ENCODE measurements at places on chromosomes 2 and 18.

DNA sequence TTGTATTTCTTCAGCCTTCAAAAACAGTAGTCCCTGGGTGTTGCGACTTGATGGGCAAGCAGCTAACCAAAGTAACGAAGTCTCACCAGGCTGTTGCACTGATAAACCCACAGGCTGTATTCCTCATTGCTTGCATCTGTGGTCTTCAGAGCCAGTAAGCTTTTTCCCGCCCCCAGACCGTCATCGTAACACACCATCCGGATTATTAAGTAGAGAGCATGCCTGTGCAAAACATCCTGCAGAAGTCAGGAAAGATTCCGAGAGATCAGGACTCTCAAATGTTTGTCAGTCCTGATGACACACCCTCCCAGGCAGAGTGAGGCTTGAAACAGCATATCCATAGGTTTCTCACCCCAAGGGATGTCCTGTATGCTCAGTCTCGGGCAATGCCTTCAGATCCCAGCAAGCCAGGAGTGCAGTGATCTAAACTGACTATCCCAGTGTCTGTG, 15.9 kb downstream of the ITGB1BP1 start:
- DNase-seq: no peak

DNA sequence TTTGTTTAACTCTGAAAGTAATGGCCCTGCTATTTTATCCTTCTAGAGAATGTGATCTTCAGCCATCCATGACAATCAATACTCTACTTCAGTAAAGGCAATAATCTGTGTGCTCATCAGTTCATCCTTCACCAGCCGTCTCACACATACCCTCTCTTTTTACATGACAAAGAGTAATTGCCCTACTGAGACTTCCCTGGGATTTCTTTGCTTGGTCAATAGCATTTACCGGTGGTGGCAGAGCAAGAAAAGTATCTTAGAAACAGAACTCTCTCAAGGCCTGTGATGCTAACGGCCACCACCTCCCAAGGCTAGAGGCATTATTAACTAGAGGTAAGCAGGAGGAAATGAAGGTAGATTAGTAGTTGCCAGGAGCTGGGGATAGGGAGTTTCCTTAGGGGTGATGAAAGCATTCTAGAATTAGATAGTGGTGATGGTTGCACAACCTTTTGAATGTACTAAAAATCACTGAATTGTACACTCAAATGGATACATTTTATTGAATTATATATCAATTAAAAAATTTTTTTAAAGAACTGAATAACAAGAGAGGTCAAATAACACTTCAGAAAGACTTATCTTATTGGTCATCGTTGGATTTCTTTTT, 57.9 kb upstream of the EPC2 start:
- DNase-seq: no peak

DNA sequence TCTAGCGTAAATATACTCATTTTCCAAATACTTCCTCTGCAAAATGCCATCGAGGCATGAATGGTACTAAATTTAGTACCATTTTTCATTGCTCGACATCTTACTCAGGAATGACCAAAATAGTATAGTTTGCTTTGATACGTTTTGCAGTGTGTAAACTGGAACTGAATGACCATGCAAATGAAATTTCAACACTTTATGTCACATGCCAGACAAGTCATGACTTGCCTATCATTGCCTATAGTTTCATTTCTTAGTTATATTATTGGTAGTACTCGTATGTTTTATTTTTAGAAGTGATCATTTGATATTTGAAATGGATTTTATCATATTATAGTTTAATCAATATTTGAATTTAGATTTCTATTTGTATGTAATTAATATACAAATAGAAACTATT, 9.1 kb downstream of the MSTN start:
- no peak for DNase-seq

DNA sequence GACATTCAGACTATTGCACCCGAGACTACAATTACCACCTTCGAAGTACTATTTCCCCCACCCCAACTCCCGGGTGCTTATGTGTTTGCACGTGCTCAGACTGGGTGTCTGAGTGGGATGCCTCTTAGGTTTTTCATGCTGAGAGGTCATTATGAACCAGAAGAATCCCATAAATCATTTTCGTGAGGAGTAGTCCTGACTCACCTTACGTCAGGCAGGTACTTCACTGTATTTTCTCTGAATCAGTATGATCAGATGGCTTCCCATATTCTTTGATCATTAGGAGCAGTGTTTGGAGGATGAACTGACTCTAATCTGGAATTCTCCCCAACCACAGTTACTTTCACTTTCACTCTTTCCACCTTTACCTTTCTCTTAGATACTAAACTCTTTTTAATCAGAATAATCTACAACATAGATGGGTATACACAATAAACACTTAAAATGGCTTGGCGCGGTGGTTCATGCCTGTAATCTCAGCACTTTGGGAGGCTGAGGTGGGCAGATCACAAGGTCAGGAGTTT, 38.4 kb upstream of the STAT4 start:
- DNase-seq: no peak

- no peak for DNase-seq
Measured at GRCh38 chr2:151478011-151478410, 68.3 kb downstream of the RIF1 start.

- no peak for DNase-seq
Measured at GRCh38 chr2:52238782-52239181, 1206.8 kb upstream of the NRXN1 start.

- peak; percentile 83 for DNase-seq
Measured at GRCh38 chr18:70491734-70492348, 203.0 kb downstream of the SOCS6 start.

- DNase-seq: no peak
Measured at GRCh38 chr2:239595726-239596125, 194.9 kb upstream of the HDAC4 start.

DNA sequence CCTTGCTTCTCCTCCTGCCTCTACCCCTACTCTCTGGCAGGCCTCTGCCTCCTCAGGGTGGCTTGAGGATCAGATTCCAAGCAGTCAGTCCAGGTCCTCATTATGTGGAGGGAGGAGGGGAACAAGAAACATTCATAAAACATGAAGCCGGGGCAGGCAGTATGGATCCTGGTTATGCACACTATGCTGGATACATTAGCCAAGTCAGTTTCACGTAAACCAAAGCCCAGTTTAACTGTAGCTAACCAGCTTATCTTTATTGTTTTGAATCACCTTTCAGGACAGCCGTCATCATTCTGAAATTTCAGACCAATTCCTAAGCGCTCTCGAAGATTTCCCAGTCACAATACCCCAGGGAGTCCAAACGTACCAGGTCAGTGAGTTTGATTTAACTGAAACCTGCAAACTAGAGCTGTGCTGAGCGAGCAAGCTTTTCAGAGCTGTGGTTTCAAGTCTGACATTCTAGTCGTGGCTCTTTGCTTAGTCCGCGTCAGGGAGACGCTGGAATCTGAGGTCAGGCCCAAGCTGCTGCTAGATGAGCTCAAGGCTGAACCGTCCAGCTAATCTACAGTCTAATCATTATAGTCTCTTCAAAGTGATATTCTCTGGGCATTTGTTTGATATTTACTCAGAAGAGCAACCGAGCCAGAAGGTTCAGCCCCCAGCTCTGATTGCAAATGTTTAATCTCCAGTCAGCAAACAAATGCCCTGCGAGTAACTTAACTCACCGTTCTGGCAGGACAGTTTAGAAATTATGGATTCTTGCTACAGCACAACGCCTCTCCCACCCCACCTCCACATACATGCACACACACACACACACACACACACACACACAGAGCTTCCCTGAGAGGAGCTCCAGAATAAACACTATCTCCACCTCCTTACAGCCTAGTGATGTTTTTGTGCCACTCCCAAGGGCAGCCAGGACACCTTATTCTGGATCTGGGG, 63.8 kb upstream of the BZW1 start:
- DNase-seq: no peak

DNA sequence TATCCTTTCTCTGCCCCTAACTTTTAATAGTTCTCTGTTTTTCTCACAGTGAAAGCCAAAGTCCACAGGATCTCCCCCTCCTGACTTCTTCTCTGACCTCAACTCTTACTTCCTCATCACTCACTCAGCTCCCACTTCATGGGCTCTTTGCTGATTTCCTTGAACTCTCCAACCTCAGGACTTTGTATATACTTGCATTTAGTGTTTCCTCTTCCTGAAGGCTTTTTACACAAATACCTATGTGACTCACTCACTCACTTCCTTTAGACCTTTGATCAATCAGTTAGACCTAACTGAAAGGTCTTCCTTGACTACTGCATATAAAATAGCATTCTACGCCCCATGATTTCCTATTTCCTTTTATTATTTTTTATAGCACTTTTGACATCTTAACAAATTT, 233.1 kb upstream of the MEX3C start:
- no peak for DNase-seq

DNA sequence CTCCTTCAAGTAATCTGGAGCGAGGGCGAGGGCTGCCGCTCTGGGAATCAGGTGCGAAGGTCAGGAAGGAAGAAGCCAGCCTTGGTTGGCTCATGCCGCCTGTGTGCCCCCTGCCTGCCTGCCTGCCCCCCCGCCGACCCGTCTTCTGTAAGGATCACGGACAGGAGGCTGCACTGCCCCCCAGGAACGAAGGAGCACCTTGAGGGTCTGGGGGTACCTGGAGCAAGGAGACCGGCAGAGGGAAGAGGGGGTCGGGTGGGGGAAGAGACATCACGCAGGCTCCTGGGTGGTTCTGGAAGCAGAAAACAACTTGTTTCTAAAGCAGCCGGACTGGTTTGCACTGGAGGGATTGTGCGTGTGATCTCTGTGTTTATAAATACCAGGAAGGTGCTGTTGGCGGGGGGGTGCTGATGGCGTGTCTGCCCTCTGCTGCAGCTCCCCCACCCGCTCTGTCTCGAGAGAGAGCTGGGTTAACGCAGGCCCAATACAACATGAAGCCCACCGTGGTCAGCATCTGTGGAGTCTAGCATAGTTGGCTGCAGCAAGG, 1.7 kb downstream of the FOSL2 start:
- DNase-seq: no peak

- no peak for DNase-seq
Measured at GRCh38 chr18:21757833-21758232, 17.2 kb downstream of the MIB1 start.

- DNase-seq: no peak
Measured at GRCh38 chr2:108129636-108130035, 110.1 kb upstream of the SULT1C3 start.

- DNase-seq: peak; percentile 76
Measured at GRCh38 chr2:15747603-15748471, 156.2 kb downstream of the DDX1 start.

- DNase-seq: no peak
Measured at GRCh38 chr2:120611961-120612360, 123.7 kb upstream of the GLI2 start.

GRCh38 chr18:6881034-6881820, 151.7 kb downstream of the ARHGAP28 start:
- no peak for DNase-seq

DNA sequence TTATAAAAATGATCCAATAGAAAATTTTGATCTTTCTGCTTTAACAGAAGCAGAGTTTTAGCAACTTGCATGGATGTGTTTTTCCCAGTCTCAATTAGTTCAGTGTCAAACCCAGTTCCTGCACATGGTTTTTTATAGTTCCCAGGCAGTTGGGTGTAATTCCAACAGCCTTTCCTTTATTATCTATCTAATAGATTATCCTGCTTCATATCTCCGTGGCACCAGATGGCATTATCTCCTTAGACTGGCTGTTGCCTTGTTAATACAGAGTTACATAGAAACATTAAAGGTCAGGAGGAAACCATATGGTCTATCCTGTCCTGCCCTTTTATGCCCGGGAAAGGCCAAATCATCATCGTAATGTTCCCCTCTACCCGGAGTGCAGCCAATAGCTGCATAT, 400.9 kb upstream of the SMIM21 start:
- DNase-seq: no peak

DNA sequence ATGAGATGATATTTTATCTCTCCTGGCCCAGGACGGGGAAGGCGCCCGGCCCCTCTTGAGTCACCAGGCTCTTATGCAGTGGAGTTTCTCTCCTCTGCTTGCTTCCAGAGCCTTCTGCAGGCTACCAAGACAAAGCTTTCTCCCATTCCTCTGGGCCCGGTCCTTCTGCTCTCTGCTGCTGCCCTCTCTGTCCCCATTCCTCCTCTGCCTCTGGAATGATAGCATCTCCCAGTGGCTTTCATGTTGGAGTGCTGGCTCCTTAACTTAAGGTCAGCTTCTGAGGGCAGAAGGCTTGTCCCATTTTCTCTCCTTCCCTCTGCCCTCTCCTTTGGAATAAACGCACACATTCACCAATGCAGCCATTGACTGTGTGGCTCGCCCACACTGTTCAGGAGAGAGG, 86.2 kb downstream of the SDC1 start:
- no peak for DNase-seq

- no peak for DNase-seq
Measured at GRCh38 chr2:6959751-6960150, 42.5 kb downstream of the RNF144A start.

DNA sequence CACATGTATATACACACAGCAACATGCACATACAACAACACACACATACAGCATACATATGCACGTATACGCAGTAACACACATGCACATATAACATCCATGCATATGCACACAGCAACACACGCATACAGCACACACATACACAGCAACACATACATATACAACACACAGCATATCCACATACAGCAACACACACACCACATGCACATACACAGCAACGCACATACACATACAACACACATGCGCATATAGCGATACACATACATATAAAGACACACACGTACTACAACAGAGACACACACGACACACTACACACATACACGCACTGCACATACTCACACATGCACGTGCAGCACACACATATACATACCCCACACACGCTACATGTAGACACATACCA, 187.8 kb downstream of the GLI2 start:
- no peak for DNase-seq

DNA sequence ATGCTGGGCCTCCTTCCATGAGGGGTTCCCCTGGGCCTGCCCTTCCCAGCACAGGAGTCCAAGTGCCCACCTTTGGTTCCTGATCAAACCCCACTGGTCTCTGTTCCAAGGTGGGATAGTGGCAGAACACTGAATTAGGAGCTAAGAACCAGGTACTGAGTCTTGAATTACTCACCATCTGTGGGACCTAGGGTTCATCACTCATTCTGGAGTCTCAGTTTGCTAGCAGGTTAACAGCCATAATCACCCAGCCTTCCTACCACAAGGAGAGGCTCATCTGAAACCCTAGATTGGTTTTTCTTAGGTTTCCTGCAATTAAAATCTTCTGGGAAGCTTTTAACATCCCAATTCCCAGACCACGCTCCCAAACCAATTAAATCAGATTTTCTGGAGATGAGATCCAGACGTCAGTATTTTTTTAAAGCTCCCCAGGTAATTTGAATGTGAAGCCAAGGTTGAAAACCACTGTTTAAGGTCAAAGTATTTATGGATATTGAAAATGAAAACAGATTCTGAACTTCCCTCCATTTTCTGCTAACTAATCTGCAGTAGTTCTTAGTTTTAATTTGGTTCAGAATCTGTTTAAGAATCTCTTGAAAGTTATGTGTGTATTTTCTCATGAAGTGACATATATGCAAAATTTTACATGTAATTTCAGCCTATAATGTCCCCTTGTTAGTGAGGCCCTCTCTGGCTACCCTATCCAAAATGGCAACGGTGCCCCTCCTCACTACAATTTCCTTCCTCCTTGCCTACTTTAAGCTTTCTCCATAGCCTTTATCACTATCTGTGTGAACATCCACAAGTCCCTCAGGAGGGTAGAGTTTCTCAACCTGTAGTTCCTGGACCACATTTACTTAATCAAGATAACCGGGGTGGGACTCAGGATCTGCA, 166.5 kb upstream of the CXCR4 start:
- no peak for DNase-seq
